Endothelial cell (in vitro differentiated cells): ENCODE measurements at places on chromosomes 7 and 10.

DNA sequence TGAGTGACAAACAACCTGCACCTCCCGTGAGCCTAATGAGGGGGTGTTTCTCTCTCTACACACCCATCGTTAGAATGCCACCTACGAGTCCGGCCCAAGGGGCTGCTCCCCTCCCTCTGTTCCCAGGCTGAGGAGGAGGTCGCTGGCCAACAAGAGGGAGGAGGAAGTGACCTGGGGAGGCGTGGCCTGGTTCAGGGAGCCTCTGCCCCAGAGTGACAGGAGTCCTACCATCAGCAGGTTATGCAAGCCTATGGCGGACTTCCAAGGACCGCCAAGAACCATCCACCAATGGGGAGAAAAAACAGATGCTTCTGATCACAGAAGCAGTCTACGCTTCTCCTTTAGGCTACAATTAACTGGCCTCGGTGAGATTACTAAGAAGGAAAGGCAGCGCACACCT, 12.3 kb upstream of the EGFR start:
- DNase-seq: no peak

DNA sequence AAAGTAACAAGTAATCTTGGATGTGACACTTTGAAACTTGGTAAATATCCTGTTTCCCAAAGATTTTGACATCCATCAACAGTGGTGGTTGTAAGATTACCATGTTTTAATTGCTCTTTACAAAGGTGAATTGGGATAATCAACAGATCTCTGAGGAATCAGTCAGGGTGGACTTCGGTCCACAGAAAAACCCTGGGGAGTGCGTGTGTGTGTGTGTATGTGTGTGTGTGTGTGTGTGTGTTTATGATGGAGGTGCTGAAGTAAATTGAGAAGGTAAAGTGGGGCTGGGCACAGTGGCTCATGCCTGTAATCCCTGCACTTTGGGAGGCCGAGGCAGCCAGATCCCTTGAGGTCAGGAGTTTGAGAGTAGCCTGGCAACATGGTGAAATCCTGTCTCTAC, 12.0 kb upstream of the AUTS2 start:
- DNase-seq: no peak

DNA sequence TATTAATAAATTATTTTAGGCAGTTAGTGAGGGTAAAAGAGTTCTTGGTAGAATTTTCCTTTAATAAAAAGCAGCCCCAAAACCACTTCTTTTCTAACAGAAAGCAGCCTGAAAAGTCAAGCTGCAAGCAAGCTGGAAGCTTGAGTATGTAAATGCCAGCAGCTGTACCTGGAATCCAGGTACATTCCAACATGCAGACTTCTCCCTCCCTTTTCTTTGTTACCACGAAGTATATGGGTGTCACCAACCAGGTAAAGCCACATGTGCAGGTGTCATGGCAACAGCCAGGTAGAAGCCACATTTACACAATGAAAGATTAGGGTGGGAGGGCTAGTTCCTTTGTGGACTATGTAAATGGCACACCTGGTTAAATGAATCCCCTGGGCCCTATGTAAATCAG, 114.6 kb downstream of the EPC1 start:
- DNase-seq: no peak

DNA sequence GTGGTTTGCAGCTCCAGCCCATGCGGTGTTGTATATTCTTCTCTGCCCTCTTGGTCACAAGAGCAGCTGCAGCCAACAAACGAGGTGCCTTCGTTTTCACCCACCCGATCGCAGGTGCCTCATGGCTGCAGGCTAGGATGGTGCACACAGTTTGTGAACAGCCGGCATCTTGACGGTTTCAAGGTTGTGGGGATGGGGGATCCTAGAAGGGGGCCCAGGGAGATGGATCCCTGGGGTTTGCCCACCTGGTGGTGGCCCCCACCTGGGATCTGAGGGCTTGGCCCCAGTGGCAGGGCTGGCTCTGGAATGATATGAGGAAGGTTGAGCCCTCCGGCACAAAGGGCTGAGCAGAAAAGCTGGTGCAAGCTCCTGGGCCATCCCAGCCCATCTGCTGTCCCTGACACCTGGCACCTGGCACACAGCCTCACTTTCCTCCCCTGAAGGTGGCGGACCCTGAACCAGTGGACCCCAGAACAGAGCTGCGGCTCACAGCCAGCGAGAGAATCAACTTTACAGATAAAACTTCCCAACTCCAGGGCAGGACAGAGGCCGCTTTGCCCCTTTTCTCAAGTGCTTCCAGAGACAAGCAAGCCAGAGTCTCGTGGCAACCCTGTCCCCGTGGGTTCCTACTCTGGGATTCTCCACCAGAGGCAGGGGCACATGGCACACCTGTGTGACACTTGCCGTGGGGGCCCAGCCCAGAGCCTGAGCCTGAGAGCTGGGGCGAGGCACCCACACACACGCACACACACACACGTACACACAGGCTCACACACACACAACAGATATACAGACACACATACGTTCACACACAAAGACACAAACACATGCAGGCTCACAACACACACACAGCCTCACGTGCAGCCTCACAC, 177.3 kb upstream of the PPP2R2D start:
- no peak for DNase-seq

GRCh38 chr10:107442035-107442505, 277.6 kb upstream of the SORCS1 start:
- no peak for DNase-seq

DNA sequence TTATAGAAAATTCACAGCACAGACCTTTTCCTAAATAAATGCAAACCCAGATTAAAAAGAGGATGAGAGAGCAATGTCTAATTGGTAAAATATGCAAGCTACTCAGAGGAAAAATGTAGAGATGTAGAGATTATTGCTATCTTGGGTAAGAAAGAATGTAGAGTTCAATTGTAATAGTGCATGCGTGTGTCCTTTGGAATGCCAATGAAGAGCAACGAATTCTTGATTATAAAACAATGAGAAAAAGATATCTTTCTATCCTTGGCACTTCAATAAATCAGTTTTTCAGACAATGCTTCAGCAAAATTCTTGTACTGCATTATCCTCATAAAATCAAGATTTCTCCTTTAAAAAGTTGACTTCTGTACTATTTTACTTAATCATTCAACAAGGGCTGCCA, 50.9 kb downstream of the SEMA3D start:
- DNase-seq: no peak

- no peak for DNase-seq
Observed at GRCh38 chr7:22945584-22945983, 68.3 kb downstream of the HYCC1 start.

DNA sequence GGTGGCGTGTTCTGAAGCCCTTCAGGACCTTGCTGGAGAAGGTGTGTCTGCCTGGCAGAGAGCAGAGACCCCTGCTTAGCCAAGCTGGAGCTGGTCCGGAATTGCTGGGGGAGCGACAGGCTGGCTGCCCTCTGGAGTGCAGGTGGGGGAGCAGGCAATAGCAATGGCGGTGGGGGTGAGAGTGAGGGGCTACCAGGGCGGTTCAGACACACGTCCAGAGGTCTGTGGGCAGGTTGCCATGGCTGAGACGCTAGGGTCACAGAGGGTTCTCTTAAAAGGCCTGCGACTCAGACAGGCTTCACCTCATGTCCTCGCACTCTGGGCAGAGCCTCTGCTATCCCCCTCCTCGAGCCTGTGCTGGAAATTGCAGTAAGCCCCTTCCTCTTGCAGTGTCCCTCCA, 329.0 kb upstream of the C7orf33 start:
- no peak for DNase-seq

DNA sequence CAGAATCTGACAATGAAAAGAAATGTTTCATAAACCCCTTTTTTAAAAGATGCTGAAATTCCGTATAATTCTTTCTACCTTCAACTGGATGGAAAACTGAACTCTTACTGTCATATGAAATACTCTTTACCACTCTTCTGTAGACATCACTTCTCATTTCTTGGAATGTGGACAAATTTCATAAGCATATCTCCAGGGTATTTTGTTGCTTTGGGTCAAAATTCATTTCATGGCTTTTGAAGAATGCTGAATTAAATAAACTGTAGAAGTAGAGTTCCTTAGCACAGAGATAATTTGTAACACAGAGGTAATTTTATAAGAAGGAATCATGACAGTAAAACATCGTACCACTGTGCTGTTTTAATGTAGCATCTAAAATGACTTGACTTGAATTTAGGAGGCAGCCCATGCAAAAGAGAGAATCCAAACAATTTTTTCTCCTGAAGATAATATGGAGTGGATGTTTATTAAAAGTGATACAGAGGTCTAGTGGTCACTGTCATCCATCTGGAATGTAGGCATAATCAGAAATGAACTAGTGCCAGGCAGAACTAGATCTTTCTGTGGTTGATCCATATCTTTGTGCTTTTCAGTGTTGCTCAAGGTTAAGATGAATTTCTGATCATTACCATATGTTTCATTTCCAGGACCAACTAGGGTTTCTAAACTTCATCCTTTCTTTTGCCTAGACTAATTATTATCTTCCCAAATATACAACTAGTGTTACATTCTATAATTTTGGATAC, 492.0 kb downstream of the KIF20B start:
- DNase-seq: no peak

DNA sequence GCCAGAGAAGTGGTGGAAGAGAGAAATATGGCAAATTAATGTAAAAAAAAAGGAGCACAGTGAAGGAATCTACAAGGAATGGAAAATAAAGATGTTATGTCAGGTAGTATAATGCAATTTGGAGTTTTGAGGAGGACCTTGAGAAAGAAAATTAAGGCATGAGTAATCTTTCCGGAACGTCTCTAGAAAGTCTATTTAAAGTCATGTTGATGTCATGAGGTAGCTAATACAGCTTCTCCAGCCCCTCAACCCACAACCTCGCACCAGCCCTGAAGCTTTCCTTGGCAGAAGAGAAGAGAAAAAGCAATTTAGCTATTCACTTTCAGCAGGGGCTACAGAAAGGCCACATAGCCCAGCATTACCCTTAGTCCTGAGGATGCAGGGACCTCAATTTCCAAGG, 22.5 kb downstream of the TRDMT1 start:
- DNase-seq: no peak

GRCh38 chr7:100840470-100841100, 11.9 kb upstream of the SLC12A9 start:
- no peak for DNase-seq

DNA sequence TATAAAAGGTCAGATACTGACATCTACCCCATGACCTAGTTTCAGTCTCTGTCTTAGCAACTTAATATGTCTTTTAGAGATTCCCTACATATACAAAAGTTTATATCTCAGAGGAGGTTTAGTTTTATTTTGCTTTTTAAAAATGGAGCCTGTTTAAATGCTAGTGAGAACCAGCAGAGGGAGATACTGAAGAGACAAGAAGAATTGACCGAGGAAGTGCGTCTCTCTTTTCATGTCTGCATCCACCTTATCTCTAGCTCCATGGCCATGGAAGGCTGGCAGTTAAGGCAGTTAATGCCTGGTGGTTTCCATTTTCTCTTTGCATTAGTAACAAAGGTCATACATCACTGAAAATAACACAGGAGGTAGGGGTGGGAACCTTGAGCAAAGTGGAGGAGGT, 10.7 kb downstream of the SUV39H2 start:
- no peak for DNase-seq

DNA sequence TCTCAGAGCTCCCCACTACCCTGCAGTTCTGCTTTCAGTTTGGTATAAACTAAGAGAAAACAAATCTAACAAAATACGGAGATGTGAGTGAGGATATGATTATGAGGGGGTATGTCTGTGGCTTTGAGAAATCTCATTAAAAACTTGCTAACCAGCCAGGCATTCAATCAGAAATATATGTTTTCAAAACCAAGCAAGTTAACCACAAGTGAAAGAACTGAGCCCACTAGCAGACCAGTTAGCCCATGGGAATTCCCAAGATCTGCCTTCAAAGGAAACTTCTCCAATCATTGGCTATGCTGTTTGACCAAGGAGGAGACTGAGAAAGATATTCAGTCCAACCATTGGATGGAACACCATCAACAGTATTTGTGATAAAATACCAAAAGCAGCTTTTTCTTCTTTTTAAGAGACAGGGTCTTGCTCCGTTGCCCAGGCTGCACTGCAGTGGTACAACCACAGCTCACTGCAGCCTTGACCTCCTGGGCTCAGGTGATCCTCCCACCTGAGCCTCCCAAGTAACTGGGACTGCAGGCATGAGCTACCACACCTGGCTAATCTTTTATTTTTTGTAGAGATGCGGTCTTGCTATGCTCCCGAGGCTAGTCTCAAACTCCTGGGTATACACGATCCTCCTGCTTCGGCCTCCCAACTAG, 41.2 kb downstream of the FGFR2 start:
- no peak for DNase-seq

- no peak for DNase-seq
Observed at GRCh38 chr10:3623746-3624145, 161.3 kb downstream of the KLF6 start.

DNA sequence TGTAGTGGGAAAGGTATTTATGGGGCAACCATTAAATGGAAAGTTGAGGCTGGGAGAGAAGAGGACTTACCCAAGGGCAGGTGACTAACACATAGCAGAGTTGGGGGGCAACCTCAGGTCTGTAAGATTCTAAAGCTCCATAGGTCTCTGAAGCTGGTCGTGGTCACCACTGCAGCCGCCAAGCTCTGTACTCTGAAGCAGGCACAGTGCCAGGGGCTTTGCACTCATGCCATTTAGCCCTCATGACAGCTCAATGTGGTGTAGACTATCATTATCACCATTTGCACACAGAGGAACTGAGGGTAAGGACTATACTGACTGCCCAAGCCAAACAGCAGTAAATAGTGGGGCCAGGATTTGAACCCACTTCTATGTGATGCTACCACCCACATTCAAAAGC, 32.5 kb upstream of the TMEM273 start:
- no peak for DNase-seq

GRCh38 chr10:29946614-29946952, 112.8 kb downstream of the JCAD start:
- DNase-seq: no peak

GRCh38 chr7:57339198-57339944, 110.6 kb upstream of the ZNF716 start:
- no peak for DNase-seq

DNA sequence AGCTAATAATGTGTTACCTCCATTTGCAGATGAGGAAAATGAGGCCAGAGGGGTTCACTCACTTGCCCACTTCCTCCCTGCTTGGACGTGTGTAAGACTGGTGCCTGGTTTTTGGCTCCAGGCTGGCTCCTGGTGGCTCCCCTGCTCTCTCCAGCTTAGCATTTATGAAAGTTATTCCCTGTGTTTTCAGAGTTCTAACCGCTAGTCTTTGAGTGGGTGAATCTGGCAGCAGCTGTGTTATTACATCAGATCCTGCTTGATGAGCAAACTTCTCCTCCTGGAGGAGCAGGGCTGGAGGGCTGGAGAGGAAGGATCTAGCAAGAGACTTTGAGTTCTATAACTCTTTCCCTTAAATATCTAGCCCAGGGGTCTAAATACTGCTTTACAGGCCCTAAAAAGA, 80.9 kb upstream of the AGBL3 start:
- DNase-seq: no peak

DNA sequence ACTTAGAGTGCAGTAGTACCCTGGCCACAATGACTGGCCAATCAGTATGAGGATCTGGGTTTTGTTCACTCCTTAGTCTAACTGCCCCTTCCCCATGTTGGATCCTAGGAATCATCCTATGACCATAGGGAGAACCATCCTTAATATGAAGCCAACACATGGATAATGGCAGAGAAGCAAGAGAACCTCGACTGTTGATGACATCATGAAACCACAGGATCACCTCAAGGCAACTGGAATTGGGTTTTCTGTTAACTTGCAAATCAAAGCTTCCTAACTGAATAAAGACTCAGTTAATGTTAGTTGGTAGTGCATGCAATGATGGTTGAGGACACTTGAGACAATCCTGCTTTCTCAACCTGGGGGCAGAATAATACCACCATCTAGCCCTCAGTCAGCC, 3.3 kb upstream of the PRXL2A start:
- no peak for DNase-seq

- DNase-seq: no peak
Observed at GRCh38 chr10:70694418-70695141, 22.3 kb downstream of the ADAMTS14 start.
